NCI-H1417 (cell line): ENCODE measurements at places on chromosomes 2 and 18.

- DNase-seq = no peak
Measured at GRCh38 chr2:10410001-10410822, 37.9 kb downstream of the ODC1 start.

- DNase-seq = no peak
Measured at GRCh38 chr2:241724259-241724974, 10.0 kb upstream of the D2HGDH start.

GRCh38 chr2:67581751-67582150 lies 184.6 kb downstream of the ETAA1 start:
- DNase-seq = no peak

GRCh38 chr2:169001116-169001815 lies 29.9 kb downstream of the ABCB11 start:
- no peak for DNase-seq

- no peak for DNase-seq
Measured at GRCh38 chr2:20620271-20620681, 30.6 kb downstream of the HS1BP3 start.

DNA sequence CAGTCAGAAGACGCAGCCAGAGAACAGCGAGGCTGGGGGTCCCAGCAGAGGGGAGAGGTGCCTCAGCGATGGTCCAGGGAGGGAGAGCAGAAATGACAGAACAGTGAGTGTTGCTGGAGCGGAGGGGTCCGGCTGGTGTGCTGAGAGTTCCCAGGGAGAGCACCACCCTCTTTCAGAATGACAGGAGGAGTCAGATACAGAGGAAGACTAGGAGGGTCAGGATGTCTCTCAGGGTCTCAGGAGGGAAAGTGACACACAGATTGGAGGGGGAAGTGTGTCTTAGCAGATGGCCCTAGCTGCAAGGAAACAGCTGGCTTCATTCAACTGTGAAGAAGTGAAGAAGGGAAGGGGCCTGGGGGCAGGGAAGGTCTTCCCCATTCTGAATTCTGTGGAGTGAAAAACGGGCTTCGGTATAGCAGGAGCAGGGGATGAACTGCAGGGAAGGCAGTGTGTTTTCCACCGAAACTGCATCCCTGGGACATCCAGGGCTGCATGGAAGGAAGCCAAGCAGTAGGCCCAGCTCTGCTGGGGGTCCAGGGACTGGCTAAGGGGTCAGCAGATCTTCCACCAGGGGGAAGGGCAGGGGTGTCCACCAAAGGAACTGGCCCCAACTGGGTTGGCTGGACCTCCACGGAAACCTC lies 90.0 kb upstream of the OTOS start:
- no peak for DNase-seq

DNA sequence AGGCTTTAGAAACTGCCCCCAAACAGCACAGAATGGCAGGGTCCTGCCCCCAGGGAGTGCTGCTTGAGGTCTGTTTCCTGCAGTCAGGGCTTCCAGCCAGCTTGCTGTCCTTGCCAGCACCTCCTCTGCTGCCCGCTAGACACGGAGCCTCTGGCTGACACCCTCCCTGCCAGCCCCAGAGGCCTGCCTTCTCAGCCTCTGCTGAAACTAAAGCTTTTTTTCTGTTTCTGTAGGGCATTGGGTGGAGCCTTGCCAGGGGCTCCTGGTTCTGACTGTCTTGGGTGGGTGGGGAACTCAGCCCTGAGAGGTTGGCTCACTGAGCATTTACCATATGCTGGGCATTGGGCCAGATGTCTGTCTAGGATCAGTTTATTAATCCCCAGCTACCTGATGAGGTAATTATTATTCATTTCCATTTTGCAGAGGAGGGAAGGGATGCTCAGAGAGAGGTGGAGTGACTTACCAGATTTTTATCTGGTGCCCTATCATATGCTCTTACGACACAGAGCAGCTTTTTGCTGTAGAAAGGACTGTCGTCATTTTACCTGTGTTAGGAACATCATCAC lies 35.4 kb downstream of the INPP4A start:
- DNase-seq = no peak

GRCh38 chr2:240512666-240513535 lies 44.9 kb downstream of the ANKMY1 start:
- no peak for DNase-seq
